ENCODE measurements at places on chromosomes 1 and 21.

DNA sequence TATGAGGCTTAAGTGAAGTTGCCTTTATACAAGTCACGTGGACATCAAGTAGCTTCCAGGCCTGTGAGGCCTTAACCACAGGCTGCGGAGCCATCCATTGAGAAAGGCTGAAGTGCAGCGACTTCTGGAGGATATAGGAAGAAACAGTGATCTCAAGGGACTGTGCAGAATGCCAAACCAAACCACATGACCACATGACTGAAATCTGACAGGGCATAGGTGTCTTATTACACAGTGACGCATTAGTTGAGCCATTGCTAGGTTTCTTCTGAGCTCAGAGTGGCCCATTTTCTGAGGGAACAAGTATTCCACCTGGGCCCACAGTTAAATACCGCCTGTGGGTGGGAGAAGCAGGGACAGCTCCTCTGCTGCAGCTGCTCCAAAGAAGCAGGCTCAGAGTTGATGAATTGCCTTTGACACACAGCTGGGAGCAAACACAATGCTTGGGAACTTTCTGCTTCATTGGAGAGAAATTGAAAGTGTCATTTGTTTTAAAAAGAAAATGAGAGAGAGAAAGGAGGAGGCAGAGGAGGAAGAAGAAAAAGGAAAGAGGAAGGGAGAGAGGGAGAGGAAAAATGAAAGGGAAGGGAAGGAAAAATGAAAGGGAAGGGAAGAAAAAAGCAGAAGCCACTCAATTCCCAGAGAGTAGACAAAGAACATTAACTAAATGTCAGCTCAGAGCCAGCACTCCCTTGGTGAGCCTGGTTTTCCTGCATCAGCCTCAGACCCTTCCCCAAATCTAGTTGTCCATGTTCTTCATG is 94.4 kb downstream of the COLGALT2 start:
- no peak for DNase-seq

DNA sequence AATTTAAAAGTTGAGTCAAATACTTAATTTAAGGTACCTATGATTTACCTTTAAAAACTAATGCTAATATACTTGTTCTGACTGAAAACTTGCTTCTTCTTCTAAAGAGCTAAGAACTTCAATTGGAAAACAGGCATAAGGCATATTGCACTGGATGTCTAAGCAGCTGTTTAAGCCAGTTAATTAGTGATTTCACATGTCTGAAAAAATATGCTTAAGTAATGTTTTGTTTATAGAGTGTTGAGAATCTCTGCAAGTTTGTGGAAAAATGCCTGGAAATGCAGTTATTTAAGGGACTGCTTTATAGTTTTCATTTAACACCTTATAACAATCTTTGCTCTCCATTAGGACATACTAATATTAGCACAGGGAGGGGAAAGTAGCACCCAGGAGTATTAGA is 28.2 kb downstream of the UBE2U start:
- no peak for DNase-seq

- peak; percentile 2 for DNase-seq
Observed at GRCh38 chr1:1755852-1756251, 22.4 kb downstream of the NADK start.

DNA sequence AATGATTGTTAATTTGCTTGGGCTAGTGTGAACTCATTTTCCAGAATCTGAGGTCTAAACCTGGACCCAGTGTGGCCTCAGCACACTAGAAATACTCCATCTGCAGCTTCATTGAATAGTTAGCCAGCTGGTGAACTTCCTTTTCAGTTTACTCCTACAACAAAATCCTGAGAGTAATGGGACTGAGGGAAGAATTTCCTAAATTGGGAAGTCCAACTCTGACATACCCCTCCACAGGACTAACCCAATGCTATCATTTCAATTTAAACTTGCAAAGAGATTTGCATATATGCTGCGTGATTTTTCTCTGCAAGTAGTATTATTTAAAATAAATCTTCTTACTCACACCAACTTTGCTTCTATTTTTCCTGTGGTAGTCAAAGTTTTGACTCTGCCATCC is 27.8 kb upstream of the PIGC start:
- no peak for DNase-seq

GRCh38 chr1:109259674-109260557 is 10.6 kb downstream of the CELSR2 start:
- no peak for DNase-seq

GRCh38 chr1:241215203-241215602 is 141.8 kb downstream of the RGS7 start:
- DNase-seq: no peak

GRCh38 chr1:22628698-22629444 is 7.6 kb upstream of the C1QA start:
- DNase-seq: no peak

GRCh38 chr1:29240986-29241385 is 4.7 kb downstream of the PTPRU start:
- DNase-seq: no peak

- DNase-seq: no peak
Observed at GRCh38 chr1:84110629-84111028, 33.4 kb upstream of the PRKACB start.

- DNase-seq: no peak
Observed at GRCh38 chr1:153365696-153366095, 8.0 kb downstream of the S100A9 start.

GRCh38 chr1:80656014-80656636 is 1144.6 kb upstream of the ADGRL2 start:
- peak; percentile 3 for DNase-seq

DNA sequence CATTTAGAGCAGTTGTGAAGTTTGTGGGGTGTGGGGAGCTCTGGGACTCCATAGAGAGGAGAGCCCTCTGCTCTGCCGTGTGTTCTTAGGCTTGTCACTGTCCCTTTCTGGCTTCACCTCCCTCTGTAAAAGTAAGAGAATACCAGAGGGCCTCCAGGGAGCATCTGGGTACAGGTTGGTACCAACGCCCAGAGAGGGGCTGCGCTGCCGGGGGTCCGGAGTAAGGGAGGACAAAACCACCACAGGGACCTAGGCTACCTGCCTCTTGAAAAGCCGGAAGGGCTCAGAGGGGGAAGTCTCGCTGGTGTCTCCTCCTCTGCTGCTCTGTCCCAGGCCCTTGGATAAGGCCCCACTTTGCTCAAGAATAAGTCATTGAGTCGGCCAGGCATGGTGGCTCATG is 3.1 kb upstream of the TINAGL1 start:
- no peak for DNase-seq

- no peak for DNase-seq
Observed at GRCh38 chr1:187605736-187606135, 777.0 kb downstream of the PLA2G4A start.

DNA sequence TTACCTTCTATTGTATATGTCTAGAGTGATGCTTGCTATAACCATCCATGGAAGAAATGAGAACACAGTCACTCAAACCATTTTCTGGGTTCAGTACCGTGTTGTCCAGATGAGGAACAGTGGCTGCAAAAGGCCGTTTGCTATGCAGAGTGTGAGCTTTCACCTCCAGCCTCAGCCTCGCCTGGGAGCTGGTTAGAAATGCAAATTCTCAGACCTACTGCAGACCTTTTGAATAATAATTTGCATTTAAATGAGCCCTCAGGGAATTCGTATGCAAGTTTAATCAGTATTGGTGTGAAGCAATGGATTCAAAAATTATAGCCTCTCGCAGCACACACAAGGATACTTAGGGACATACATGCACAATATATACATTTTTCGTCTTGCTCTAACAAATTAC is 24.1 kb downstream of the KCNJ15 start:
- DNase-seq: no peak

- no peak for DNase-seq
Observed at GRCh38 chr1:185400052-185400451, 83.0 kb upstream of the IVNS1ABP start.

GRCh38 chr1:219533280-219533679 is 79.6 kb downstream of the ZC3H11B start:
- DNase-seq: no peak

- no peak for DNase-seq
Observed at GRCh38 chr1:96538111-96538641, 183.4 kb upstream of the PTBP2 start.

- no peak for DNase-seq
Observed at GRCh38 chr21:38942748-38943211, 137.1 kb downstream of the ETS2 start.

GRCh38 chr1:95122151-95122697 is 5.1 kb downstream of the TLCD4 start:
- no peak for DNase-seq

- no peak for DNase-seq
Observed at GRCh38 chr1:118898712-118899111, 89.4 kb downstream of the TBX15 start.

DNA sequence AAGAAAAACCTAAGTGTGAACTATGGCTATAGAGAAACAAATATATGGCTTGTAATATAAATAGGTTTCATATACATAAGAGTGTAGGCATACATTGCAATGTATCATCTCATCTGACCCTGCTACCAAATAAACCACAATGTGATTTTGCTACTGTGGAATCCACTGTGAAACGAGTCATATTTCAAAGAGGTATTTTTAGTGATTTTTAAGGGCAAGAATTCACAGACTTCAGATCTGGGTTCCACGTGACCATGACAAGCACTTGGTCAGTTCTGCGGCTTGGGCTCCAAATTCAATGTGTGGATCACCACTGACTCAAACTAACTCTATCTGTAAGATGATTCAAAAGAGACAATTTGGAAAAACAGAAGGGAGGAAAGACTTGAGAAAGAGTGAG is 147.0 kb upstream of the ERG start:
- DNase-seq: no peak

GRCh38 chr1:1621173-1622009 is 6.1 kb downstream of the MIB2 start:
- DNase-seq: no peak

- no peak for DNase-seq
Observed at GRCh38 chr1:198234520-198235251, 77.9 kb downstream of the NEK7 start.

DNA sequence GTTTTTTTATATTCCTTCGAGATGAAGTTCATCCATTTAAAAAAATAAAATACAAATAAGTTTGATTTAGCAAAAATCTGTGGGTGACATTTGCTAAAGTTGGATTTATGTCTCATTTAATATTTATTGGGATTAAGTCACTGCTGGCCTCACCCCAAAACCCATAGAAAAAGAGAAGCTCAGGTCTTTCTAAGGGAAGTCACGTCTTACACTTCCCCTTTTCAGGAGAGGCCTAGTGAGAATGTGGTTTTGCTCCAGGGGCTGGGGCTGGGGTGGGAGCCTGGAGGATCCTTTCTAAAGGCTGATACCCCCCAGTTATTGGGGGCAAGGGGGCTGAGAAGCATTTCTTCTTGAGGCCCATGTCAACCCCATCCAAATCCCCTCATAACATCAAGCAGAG is 300.3 kb downstream of the DSCAM start:
- no peak for DNase-seq

GRCh38 chr1:18649693-18650370 is 19.2 kb downstream of the PAX7 start:
- DNase-seq: no peak

GRCh38 chr21:45866551-45866950 is 115.0 kb upstream of the COL6A1 start:
- no peak for DNase-seq

DNA sequence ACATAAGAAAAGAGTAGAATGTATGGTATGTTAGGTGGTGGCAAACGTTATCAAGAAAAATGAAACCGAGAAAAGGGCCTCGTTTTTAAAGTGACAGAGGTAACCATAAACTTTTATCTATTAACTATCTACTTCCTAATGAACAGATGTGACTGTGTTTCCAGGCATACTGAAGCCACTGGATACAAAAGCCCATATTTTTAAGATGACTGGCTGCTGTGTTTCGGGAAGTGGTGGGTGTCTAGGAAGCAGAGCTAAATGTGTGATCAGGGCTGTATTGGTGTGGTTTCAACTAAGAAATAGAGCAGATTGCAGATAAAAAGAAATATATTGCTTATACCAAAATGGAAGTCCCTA is 71.8 kb downstream of the CHRM3 start:
- no peak for DNase-seq

All from frontal cortex (tissue), 4 donors.